ENCODE measurements at places on chromosomes 1 and 21.

GRCh38 chr1:101003012-101003650, 22.5 kb downstream of the DPH5 start:
- DNase-seq, result no peak

DNA sequence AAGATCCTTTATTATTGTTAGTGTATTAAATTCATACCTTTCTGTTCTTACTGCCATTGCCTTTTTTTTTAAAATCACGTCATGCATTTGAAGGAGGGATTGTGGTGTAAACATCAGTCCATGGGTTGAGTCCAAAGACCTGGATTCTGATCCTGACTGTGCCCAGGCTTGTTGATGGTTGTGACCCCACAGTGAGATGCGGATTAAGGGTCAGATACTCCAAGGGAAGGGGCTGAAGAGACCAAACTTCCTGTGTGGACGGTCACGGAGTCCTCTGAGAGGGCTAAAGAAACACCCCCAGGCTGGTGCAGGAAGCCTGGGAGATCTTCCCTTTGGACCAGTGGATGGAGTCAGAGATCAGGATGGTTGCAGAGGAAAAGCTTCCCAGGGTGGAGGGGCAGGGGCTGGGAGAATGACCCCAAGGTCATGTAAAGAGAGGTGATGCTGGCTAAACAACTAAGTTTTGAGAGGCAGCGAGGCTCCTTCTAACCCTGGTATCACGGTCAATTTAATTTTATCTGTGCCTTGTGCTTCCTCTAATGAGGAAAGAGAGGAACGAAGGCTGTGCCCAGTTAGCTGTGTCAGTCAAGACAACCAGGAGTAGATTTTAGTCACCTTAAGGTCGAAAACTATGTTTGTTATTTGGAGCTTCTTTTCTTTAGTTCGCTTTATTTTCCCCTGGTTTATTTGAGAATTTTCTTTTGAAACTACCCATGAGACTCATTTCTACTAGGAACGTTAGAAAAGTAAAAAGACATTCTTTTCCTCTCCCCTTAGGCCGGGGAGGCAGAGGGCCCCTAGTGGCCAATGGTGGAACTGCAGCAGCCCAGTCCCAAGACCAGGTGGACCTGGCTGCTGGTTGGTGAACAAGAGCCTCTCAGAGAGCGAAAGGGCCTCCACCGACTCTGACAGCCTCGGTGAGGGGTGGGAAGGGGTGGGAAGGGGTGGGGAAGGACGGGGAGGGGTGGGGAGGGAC, 8.7 kb upstream of the GPR161 start:
- DNase-seq, result peak; percentile 29

- no peak for DNase-seq
Observed at GRCh38 chr21:17650292-17650691, 37.6 kb upstream of the BTG3 start.

DNA sequence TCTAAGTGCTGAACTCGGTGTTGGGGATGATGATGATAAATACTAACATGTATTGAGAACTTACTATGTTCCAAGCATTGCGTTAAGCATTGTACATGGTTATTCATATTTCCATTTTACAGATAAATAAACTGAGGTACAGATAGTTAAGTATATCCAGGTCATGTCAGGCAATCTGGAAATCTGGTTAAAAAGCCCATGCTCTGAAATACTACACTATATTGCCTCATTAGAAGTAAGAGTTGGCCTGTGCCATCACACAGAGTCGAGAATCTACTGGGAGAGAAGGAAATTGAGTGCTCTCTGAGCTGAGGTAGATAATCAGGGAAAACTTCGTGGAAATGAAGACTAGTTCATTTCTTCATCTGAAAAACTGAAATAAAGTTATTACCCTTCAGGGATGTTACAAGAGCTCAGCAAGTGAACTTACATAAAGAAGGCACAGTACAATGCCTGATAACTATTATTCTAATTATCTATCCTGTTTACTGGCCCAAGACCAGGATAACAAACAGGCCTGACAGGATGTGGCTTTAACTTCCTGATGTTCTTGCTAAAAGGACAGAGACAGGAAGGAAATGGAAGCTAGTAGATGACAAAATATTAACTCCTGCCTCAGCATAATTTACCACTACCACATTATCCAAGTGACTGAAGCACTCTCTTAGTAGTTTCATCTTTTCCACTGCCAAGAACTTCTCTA, 85.6 kb downstream of the EPS15 start:
- no peak for DNase-seq

GRCh38 chr1:161420763-161421455, 53.2 kb upstream of the CFAP126 start:
- DNase-seq, result no peak

GRCh38 chr21:15135867-15136629, 71.2 kb upstream of the NRIP1 start:
- DNase-seq, result no peak

DNA sequence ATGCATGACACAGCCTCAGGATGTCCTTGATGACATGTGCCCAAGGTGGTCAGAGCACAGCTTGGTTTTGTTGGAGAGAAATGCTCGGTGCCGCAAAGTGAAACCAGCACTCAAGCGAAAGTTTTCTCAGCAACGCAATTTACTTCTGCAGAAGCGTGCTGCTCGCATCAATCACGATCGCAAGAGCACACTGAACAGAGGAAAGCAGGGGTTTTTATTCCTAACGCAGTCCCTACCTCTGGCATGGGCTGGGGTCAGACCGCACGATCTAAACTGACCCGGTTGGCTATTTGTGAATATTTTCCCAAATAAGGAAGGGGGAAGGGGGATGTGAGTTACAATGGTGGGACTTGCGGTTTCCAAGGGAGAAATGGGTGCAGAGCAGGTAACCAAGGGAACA, 809 bp upstream of the ZNF669 start:
- DNase-seq, result no peak

DNA sequence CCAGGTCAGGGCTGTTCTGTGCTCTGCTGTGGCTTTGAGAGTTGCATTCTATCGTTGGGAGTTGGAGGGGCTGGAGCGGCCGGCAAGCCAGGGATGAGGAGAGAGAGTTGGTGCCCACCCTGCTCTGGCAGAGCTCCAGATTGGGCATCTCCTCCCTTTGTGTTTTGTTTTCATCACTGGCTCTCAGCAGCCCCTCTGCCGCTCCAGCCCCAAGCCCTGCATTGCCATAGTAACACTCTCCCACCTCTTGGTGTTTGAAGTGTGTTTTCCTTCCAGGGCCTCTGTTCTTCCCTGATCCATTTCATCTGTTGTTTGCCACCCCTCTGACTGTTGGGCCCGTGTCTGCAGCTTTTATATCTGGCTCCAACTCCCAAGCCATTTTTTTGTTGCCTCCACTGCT, 152.7 kb downstream of the URB2 start:
- DNase-seq, result no peak

- no peak for DNase-seq
Observed at GRCh38 chr21:32096411-32096810, 182.4 kb downstream of the MIS18A start.

- DNase-seq, result no peak
Observed at GRCh38 chr1:230910755-230911117, 42.4 kb upstream of the C1orf198 start.

DNA sequence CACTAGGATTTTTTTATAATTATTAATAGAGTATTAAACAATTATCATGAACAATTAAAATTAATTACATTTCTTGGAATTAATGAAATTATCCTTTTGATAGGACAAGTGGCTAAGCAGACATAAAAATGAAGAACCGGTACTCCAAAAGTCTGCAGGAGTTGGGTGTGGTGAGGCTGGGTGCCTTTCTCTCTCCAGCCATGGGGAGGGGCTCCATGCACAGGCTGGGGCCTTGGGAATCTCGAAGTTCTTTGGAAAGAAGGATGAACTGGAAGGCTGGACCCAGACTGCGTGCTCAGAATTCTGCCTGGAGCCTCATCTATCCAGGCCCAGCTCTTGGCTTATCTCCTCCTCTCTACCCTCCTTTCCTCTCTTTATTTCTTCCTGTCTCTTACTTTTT, 94.1 kb downstream of the ACTL8 start:
- no peak for DNase-seq

DNA sequence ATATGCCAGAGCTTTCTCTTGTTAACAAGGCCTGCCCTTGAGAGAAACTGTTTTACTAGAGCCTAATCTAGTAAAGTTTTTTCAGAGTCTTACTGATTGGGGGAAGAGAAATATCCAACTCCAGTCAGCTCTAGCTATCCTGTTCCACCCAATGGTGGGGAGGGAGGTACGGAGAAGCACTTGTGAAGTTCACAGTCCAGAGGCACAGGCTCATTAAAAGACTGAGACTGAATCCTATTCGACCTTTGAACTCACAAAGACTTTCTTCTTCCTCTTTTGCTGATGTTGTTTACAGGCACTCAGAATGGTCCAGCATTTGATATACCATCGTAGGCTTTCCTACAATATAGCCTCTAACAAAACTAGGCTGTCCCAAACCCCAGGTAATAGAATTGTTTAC, 15.5 kb upstream of the SFT2D2 start:
- DNase-seq, result no peak

GRCh38 chr1:112231331-112231730, 164.7 kb upstream of the CTTNBP2NL start:
- no peak for DNase-seq

- peak; percentile 85 for DNase-seq
Observed at GRCh38 chr1:43382027-43382779, 7.4 kb downstream of the MED8 start.

DNA sequence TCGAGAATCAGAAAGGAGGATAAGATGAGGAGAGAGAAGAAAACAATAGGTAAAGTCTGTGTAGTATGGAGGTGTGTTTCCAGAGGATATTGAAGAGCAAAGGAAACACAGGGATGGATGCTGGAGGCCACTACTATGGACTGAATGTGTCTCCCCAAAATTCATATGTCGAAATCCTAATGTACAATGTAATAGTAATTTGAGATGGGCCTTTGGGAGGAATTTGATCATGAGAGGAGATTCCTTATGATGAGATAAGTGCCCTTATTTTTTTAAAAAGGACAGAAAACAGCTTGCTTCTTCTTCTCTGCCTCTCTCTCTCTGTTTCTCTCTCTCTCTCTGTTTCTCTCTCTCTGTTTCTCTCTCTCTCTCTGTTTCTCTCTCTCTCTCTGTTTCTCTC, 602.2 kb upstream of the ADAMTS5 start:
- no peak for DNase-seq

GRCh38 chr1:18064534-18064933, 43.1 kb upstream of the IGSF21 start:
- no peak for DNase-seq

GRCh38 chr1:5475572-5475971, 516.7 kb downstream of the NPHP4 start:
- DNase-seq, result no peak

DNA sequence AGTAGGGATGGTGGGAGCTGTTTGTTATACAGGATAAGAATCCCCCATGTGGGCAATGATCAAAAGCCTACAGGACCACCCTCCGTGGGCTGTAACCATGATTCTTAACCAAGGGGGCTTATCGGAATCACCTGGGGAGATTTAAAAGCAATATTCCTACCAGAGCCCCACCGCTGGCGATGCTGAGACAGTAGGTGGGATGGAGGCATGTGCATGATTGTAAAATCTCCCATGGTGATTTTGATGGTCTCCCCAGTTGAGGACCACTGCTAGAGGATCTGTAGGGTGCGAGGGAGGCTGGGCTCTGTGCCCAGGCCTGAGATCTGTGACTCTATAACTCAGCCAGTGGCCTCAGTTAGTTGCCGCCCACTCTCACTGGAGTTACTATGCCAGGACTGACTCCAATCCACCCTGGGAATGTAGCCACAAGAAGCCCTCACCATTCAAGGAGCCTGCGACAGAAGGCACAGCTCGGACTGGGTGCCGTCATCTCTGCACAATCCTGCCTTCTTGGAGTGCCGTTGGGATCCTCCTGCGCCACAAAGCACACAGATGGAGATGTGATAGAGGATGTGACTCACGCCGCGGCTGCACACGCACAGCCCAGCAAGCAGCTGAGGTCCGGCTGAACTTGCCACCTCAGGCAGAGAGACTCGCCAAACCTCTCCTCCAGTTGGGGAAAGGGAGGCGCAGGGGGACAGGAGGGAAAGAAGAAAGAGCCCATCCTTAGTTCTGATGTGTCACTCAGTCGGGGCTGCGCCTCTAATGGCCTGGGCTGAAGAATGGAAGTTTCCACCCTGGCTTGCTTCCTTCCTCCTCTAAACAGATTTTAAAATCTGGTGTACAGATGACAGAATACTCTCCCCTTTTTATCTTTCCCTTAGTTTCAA, 26.5 kb downstream of the AKNAD1 start:
- DNase-seq, result peak; percentile 10

DNA sequence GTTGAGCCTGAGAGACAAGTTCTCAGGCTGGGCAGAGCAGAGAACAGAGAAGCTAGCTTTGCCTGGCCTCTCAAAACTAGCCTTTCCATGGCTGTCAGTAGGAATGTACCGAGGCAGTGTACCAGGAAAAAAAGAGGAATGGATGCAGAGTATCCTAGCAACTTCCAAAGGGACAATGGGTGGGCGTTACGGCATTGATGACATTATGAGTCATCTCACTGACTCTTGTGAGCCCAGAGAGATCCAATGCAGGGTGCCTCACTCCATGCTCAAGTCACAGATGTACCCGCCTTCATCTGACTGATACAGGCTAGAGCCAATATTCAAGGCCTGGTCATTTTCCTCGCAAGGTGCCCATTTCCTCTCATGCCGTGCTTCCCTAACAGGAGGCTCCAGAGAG, 51.4 kb upstream of the C8B start:
- DNase-seq, result no peak

DNA sequence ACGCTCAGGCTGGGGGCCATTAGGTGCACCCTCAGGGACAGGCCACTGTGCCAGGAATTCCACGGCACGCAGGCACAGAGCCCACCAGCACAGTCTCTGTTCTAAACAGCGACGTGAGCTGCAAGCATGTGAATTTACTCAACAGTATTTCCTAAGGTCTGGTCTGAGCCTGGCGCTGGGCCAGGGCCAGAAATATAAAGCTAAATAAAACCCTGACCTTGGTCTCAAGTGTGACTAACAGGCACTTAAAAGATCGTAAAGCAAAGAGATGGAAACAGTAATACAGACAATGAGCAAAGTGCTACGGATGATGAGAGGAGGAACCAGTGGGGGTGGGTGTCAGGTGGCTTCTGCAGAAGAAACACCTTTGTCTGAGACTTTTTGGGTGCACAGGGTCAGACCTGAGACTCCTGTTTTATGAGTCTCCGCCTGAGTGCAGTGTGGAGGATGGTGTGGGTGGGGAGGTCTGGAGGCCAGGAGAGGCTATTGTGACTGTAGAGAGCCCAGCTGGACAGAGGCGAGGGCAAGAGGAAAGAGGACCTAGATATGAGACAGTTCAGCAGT, 53.4 kb upstream of the EDN2 start:
- DNase-seq, result no peak

GRCh38 chr1:106676021-106676420, 380.5 kb upstream of the PRMT6 start:
- no peak for DNase-seq

GRCh38 chr21:46409641-46410406, 48.9 kb upstream of the DIP2A start:
- no peak for DNase-seq
